ENCODE measurements at places on chromosomes 7 and 10. TPM values are rescaled to one million over a fixed set of nuclear protein-coding genes. Genes with fewer than 3 reads are reported as not detected.

The MSMB gene
- not detected for total RNA-seq

GRCh38 chr7:22255342-22255741 lies 101.6 kb downstream of the RAPGEF5 start:
- ATAC-seq: peak; percentile 66

DNA sequence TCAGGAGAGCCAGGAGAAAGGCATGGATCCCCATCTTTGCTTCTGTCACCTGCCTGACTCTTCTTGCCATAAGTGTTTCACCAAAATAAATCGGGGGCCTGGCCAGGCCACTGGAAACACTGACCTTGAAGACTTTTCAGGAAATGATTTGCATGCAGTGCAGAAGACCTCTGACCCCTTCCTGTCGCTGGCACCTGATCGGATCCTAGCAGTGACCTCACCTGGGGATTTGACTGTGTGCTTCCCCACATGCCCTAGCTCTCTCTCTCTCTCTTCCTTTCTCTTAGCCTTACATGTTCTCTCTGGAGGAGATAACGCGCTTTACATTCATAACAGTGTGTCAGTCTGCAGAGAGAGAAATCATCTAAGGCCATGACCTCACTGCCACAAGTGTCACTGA lies 243.0 kb downstream of the PRPF18 start:
- ATAC-seq: no peak

- ATAC-seq: no peak
Observed at GRCh38 chr10:114017271-114017670, 26.4 kb upstream of the ADRB1 start.

DNA sequence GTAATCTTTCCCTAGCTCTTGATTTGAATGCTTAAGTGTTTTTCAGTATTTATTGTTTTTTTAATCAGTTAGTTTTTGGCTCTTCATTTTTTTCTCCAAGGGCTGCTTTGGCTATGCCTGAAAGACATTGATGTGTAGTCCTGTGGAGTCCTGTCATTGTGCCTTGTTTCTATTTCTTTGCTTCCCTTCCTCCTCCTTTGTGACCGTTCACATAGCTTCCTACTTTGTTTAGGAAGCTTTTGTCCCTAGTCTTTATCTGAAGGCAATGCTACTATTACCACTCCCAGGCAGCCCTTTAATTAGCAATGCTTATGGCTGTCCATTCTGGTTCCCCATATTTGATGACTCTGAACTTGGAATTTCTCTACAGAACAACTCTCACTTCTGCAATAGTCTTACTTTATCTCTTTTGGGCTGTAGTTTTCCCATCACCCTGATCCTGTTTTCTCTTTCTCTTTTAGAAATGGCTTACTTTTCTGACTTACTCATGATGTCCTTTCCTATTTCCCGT lies 39.9 kb downstream of the ADCYAP1R1 start:
- no peak for ATAC-seq

GRCh38 chr10:114714281-114714741 lies 56.2 kb upstream of the ABLIM1 start:
- ATAC-seq: no peak

DNA sequence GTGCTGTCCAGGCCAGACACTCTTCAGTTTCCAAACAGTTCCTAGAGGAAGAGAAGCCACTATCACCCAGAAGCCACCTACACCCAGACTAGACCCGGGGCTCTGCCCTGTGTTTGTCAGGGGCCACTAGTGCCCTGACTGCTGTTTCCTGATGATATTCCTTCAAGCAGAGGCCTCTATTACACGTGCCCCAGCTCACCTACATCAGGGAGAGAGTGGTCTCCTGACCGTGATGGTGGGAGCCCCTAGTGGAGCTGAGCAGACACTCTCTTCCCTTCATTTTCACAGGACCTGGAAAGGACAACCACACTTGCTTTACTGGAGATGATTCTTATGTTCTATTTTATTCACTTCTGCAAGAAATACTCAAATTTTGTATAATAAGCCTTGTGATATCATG lies 9.2 kb downstream of the ZNF394 start:
- ATAC-seq: no peak

- ATAC-seq: peak; percentile 57
Observed at GRCh38 chr7:12731214-12731656, 43.8 kb downstream of the ARL4A start.

The SLC13A4 gene
- total RNA-seq: not detected

Measured in activated T-helper 17 cell treated with anti-CD3 and anti-CD28 coated beads, Interleukin-2, amount 50 U/mL, for 72 hours (primary cell).